ENCODE measurements at places on chromosomes 1 and 21.

- DNase-seq, result no peak
Measured at GRCh38 chr1:207069061-207069460, 16.0 kb downstream of the PFKFB2 start.

DNA sequence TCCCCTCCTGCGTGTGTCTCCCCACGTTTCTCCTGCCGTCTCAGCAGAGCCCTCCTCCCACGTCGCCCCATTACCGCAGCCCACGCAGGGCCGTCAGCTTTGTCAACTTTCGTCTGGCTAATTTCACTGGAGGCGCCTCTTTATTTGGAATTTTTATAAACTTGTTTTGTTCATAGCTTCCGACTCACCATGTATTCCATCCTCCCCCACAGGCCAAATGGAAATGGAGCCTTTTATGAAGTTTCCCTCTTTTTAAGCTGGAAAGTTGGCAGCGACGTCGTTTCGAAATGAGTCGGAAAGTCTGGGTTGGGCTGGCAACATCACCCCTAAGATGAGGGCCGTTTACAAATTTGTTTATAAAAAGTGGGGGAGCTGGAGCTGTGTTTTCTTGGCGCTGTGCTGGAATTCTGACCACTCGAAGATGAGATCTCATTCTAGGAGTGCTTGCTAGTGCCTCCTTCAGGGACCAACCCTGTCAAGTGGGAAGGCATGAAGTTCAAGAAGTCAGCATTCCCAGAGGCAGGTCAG, 23.7 kb upstream of the SLC45A1 start:
- no peak for DNase-seq

DNA sequence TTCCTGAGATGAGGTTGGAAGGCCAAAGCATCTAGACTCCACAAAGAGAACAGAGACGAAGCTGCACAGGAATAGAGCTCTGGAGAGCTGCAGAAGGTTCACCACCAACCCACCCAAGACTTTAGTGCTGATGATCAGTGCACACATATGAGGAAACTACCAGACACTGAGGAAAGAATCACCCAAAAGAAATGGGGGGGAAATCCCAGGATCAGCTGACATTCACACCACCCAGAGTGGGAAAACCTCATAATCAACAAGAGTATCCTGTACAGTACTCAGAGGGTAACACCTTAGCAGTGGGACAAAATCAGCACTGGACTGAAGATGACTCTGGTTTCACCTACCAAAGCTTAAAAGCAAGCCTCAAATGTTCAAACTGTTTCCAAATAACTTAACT, 36.4 kb downstream of the DENND1B start:
- no peak for DNase-seq

DNA sequence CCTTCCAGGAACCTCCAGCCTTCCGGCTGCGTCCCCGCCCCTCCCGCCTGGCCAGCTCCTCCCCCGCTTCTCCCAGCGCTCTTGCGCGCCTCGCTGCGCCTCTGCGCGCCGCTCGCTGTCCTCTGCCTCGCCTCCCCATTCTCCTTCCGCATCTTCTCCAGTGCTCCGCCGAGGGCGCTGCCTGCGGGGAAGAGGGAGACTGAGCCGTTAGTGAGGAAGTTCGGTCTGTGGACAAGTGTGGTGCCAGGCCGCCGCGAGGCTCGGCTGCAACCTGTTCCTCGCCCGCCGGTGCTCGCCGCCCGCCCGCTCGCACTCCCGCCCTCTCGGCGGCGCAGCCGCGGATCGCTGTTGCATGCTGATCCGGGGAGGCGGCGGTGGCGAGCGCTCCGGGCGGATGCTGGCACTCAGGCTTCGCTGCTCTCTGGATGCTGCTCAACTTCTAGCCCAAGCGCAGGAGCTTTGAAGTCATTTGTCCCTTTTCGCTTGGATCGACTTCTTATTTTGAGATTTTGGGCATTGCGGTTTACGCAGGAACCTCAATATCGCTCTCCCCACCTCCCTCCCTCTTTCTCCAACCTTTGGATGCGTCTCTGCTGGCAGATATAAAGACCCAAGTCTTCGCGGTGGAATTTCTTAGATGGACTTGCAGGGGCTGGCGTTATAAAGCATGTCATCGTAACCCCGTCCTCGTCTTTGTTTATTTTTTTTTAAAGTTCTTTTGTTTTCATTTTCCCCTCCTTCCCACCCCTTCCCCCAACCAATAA, 614 bp upstream of the CACNA1E start:
- DNase-seq, result peak; percentile 80

- peak; percentile 92 for DNase-seq
Measured at GRCh38 chr1:16440470-16441281, at the start of gene NECAP2. Gene NECAP2 (plus strand): TSS chr1:16440724. CDS start chr1:16440762, 38 bp downstream.

- no peak for DNase-seq
Measured at GRCh38 chr1:215228193-215228592, 145.7 kb downstream of the KCNK2 start.

DNA sequence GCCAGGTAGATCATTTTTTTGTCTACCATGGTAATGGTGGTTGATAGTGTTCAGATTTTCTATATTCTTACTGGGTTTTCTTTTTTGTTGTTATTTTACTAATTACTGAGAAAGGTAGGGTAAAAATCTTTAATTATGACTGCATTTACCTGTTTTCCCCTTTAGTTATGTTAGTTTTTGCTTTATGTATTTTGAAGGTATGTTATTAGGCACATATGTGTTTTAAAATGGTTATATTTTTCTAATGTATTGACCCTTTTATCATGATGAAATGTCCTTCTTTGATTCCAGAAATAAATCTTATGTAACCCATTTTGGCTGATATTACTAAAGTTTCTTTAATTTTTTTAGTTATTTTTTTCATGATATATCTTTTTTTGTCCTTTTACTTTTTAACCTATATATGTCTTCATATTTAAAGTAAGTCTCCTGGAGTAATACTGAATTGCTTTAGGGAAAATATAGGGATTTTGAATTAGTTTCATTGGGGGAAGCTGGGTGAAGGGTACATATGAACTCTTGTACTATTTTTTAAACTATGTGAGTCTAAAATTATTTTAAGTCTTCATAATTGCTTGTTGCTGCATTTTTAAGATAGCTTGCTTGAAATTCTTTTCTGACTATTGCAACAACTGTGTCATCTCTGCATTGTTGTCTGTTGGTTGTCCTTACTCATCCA, 22.4 kb downstream of the SLC35A3 start:
- no peak for DNase-seq

DNA sequence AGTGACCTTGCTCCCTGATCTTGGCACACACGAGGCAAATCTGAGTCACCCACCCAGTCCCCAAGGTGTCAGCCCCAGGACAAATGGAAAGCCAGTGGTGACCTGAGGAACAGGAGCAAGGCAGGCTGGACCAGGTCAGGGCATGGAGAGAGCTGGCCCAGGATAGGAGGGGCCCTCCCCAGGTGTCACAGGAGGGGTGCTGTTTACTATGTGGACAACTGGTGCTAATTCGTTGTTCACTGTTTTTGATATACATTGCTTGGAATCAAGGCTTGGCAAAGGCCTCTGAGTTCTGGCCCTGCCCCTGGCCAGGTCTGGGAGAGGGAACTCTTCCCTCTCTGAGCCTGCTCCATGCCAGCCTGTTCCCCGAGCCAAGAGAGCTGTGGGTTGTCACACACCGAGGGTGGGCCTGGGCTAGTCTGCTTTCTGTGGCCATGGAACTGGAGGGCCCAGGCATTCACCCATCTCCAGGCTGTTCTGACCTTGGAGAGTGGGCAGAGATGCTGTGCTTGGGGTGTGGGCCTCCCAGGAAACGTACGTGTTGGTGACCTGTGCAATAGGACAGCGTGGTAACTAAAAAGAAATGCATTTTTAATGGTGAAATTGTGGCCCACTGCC, 41.8 kb downstream of the CRYAA start:
- no peak for DNase-seq

- DNase-seq, result no peak
Measured at GRCh38 chr1:54614563-54614962, 8.8 kb downstream of the FAM151A start.

- DNase-seq, result no peak
Measured at GRCh38 chr21:42362700-42363099, 3.6 kb downstream of the TFF1 start.

- no peak for DNase-seq
Measured at GRCh38 chr1:3670823-3671265, 18.5 kb downstream of the TP73 start.

- peak; percentile 47 for DNase-seq
Measured at GRCh38 chr1:59150577-59151386, 146.1 kb upstream of the FGGY start.

- no peak for DNase-seq
Measured at GRCh38 chr1:230763927-230764591, 16.9 kb downstream of the CAPN9 start.

DNA sequence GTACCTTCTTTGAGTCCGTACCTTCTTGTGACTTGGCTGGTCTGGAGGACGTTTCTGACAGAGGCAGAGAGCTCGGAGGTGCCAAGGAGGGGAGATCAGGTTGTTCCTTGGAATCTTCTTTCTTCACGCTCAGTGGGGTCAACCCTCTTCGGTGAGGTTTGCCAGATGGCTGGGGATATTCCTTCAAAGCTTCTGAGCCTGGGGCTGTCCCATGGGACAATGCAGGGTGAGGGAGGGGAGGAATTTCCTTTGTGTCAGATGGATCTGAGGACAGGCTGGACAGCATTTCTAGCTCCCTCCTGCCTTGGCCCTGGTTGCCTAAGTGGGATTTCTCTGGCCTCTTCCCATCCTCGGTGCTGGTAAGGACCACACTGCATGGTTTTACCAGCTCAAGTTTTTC, 95.5 kb upstream of the EDN2 start:
- DNase-seq, result no peak

DNA sequence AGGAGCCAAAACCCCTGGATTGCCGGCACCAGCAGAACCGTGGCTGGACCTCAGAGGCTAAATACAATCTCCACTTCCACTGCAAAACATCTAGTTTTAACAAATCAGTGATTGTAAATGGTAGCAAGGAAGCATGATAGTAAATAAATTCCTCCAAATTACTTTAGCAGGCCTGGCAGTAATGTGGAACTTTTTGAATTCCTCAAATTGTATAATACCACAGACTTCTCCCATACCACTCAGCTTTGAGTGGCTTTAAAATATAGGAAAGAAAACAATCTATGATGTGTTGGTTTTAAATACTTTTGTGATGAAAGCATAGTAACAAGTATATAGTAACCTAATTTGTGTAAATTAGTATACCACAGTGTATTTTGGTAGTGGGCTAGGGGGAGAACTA, 34.1 kb downstream of the NIBAN1 start:
- DNase-seq, result no peak

All from GM10248 (cell line).